ENCODE measurements at places on chromosomes 13 and 19. TPM values are rescaled to one million over a fixed set of nuclear protein-coding genes. Genes with fewer than 3 reads are reported as not detected.

The SOX1 gene
- not detected for total RNA-seq

The IFT88 gene
- 13.1 TPM for total RNA-seq

The CASP14 gene
- total RNA-seq = not detected

The ZNF30 gene
- 1.8 TPM for total RNA-seq

The ZNF99 gene
- total RNA-seq = not detected

The KIR3DL1 gene
- not detected for total RNA-seq

The SLC17A7 gene
- 2.9 TPM for total RNA-seq

The KLC3 gene
- not detected for total RNA-seq

The CEACAM4 gene
- 2.6 TPM for total RNA-seq

The TEKTIP1 gene
- not detected for total RNA-seq

The UHRF1 gene
- 1.2 TPM for total RNA-seq

The ISOC2 gene
- 44.4 TPM for total RNA-seq

The CCL25 gene
- total RNA-seq = not detected

The SH2D3A gene
- 0.85 TPM for total RNA-seq

The ZNF835 gene
- 2.6 TPM for total RNA-seq

The ZGLP1 gene
- total RNA-seq = 0.49 TPM

The KLF12 gene
- total RNA-seq = 6.8 TPM

The IL17D gene
- 3.6 TPM for total RNA-seq

The CCDC70 gene
- total RNA-seq = not detected

The ADPRHL1 gene
- total RNA-seq = 2.2 TPM

The ZNF256 gene
- total RNA-seq = 7.0 TPM

The ZNF613 gene
- total RNA-seq = 6.4 TPM

The C2CD4C gene
- total RNA-seq = 0.51 TPM

The EPS8L1 gene
- total RNA-seq = 0.51 TPM

The SLC25A23 gene
- 29.9 TPM for total RNA-seq

The JAK3 gene
- 3.7 TPM for total RNA-seq

All from subcutaneous adipose tissue (tissue), 4 donors.